ENCODE measurements at places on chromosomes 11 and 22.

- DNase-seq, result no peak
Observed at GRCh38 chr22:28582806-28583205, 96.8 kb downstream of the TTC28 start.

DNA sequence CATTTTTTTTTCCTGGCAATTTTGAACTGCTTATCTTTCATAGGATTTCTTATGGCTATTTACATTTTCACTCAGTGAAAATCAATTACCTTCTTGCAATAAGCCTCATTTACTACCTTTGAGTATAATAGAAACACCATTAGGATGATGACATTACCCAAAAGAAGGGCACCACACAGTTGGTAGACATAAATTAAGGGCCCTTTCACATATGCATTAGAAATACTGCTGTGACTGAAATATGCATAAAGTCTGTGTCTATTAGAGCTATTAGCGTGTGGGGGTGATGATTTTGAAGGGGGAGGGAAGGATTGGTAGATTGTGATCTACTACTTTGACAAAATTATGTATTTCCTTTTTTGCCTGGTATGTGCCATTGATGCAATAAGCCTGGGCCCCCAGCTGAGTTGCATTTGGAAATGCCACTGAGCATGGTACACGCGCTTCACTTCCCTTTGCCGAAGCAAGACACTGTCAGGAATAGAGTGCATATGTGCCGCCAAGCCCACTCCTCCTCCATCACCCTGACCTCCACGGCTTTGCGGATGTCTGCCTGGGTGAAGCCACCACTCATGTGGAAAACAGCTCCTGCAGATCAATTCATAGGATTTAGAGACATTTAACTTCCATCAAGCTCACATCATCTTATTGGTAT, 339.3 kb downstream of the DCDC1 start:
- no peak for DNase-seq

GRCh38 chr11:81192516-81192915, 1541.1 kb downstream of the FAM181B start:
- DNase-seq, result no peak

GRCh38 chr11:128483211-128483788, 104.1 kb downstream of the ETS1 start:
- no peak for DNase-seq

GRCh38 chr22:31829505-31829904, 75.7 kb downstream of the DEPDC5 start:
- DNase-seq, result no peak

GRCh38 chr11:86891036-86891435, 64.2 kb downstream of the FZD4 start:
- peak; percentile 2 for DNase-seq

DNA sequence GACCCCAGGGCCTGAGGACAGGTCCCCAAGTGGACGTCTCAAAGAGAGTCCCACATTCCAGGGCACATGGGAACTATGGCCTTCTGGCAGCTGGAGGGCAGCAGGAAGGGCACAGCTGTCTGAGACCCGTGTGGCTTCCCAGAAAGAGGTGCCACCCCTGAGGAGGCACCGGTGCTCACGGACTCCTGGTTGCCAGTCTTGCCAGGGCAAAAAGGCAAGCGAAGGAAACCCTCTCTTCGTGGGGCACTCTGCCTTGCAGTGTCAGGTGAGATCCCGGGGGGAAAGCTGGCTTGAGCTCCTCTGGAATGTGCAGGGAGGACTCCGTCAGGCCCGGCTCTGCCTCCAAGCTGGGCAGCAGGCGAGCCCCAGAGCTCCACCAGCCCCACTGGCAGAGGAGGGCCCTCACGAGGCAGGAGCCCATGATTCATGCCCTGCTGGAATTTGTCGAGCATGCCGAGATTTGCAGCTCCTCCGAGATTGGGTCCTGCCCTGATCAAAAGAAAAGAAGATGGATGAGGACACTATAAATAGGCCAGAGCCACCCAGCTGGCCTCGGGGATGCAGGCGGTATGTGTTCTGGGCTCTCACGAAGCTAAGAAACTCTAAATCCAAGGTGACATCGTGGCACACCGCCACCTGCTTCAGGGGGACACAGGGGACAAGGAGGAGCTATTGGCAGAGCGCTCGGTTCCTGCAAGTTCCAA, 9.9 kb upstream of the CELSR1 start:
- no peak for DNase-seq

DNA sequence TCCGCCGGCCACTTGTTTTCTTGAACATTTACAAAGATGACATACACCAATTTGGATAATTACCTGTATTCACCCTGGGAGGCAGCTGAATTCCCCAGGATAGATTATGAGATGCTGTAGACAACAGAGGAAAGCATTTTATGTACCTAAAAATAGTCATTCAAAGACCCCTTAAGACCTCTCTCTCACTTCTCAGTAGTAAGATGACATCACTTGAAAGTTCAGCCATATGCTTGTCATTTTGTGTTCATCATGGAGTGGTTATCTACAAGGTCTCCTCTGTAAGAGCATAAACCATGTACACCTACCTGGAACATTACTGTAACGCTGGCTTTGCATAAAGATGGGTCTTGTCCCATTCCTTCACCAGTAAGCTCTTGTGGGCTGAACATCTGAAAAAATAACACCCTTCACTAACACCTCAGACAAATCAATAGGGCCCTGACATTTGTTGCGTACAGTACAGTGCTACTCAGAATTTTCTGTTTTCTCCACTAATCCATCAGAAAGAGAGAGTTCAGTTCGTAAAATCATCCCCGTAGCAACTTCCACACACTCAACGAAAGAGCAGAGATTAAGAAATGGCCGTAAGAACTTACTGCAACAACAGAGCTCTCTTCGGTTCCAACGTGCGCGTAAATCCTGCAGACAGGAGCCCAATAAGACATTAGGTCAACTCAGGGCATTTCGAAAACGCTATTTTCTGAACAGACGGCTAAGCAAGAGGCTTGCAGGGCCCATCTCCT, 15.6 kb upstream of the WDR74 start:
- no peak for DNase-seq

GRCh38 chr11:59643390-59643789, 25.4 kb downstream of the PATL1 start:
- no peak for DNase-seq

GRCh38 chr11:57493507-57494503, 21.7 kb downstream of the SLC43A1 start:
- peak; percentile 39 for DNase-seq

- DNase-seq, result no peak
Observed at GRCh38 chr11:119223856-119224255, 17.7 kb downstream of the CBL start.

GRCh38 chr11:85464283-85464682, 162.9 kb downstream of the DLG2 start:
- DNase-seq, result no peak

DNA sequence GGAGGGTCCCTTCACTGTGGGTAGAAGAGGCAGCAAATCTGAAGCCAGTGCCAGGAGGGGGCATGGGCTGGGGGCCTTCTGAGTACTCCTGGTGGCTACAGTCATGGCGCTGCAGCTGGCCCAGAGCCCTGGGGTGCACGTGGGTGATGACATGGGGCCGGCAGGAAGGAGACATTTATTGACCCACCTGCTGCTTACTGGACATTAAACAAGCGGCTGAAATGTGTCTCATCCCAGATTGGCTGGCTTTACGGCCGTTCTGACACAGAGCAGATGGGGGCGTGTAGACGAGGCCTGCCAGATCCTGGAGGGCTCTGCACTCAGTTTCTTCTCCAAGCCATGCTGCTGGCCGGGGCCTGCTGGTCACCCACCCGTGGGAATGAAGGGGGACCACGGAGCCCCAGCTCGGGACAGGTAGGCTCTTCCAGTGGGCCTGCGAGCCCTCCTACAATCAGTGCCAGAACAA, 906.9 kb downstream of the BRD1 start:
- DNase-seq, result no peak

GRCh38 chr22:32354360-32355351, 3.0 kb upstream of the RFPL3 start:
- DNase-seq, result no peak

DNA sequence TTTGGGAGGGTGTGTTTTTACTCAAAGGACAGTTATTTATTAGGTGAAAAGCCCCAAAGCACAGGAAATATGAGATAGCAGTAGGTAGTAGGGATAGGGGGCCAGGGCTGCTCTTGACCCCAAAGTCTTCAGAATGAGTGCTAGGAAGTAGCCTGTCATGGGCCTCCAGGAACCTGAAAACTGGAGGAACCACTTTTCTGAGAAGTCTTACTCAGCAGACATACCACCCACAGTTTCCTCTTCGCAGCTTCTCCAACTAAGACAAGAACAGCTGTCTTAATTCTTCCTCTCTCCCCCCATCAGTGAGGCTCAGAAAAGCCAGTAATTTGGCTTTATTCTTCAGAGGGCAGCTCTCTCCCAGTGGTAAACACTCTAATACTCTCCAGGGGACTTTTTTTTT, 84.0 kb upstream of the CTSC start:
- DNase-seq, result no peak

DNA sequence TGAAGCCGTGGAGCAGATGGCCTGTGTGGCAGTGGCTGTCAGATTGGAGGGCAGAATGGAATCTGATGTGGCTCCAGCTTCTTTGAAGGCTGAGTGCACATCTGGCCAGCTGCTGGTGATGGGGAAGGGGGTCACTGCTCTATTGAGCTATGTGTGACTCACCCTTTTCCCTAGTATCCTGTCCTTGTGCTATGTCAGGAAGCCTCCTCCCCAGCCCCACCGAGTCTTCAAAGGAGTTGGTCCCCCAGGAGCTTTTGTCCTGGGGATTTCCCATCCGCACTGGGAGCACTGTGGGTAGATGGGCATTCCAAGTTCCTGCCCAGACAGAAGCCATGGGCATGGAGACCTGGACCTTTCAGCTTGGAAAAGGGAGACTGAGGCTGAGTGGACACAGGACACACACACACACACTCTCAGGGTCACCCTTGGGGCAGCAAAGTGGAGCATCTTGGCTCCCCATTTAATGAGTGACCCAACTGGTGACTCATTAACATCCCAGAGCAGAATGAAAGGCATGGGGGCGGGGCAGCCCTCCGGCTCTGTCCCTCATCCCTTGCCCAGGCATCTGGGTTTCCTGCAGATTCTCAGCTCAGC, 3.3 kb downstream of the SERPINH1 start:
- DNase-seq, result no peak

GRCh38 chr11:92128026-92128425, 96.6 kb upstream of the FAT3 start:
- no peak for DNase-seq

- no peak for DNase-seq
Observed at GRCh38 chr22:49620003-49620556, 207.6 kb downstream of the BRD1 start.

DNA sequence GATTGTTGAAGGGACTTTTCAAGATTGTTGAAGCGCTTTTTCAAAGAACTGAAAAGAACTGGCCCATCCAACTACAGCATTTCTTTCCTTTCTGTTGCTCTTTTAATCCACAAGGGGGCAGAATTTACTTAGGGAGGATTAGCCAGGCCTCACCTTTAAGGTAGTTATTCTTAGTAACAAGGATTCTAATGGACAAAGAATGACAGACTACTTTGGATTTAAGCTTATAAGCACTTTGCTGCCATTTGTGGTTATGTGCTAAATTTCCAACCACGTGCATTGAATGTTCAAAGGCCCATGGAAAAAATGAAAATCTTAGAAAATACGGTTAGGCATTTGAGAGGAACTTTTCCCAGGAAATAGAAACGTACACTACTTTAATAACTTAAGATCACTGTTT, 49.5 kb upstream of the HSPA8 start:
- DNase-seq, result peak; percentile 51

DNA sequence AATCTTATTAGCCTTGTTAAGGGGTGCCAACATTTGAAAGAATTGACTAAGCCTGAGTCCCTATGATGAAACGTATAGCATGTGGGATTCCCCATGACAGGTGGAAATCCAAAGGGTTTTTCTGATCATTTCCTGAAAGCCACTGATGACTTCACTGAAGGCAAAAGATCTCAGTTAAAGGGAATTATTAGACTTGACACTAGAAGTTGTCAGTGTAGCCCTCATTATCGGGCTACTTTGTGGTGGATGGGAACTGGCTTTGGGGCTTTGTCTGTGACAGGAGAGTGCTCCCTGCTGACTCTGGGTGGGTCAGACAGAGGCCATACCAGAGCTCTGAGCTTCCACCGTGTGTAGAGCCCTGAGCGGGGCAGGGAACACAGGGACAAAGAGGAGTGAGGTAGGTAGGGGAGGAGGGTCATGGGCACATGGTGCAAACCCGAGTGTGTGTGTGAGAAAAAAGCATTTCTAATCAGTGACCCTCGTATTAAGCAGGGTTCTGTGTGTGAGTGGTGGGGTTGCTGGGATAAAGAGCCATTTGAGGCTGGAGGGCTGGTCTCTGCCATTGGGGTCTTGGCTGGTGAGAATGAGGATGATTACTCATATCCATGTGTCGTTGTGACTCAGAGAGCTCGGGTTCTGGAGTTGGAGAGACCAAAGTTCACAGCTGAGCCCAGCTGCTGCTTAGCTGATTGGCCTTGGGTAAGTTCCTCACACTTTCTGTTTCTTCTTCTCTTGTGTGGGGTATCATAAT, 101.1 kb downstream of the GRIK4 start:
- DNase-seq, result no peak

DNA sequence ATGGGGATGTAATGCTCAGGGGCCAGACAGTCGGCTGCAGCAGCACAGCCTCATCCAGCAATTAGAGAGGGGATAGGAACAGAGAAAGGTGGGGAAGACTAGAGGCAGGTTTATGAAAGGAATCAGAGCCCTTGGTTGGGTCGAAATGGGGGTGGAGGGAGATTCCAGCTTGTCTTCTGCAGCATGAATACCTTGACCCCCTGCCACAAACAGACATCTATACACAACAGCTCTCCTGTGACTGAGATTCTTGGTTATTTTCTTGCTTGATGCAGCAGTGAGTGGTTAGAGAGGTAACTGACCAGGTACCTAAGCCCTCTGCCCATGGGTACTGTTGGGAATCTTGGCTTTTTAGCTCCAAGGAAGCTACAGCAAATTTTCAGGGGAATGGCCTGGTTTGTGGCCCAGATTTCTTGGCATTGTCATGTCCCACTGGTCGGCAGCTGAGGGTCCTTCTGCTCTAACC, at the start of gene TRIM49D1:
Gene TRIM49D1 (minus strand): TSS at position 51 of the 466 bp plus-strand sequence. CDS start 4,535 bp downstream, outside the sequence.
- DNase-seq, result no peak

- DNase-seq, result peak; percentile 10
Observed at GRCh38 chr11:2269601-2270321, 627 bp downstream of the ASCL2 start.

- peak; percentile 65 for DNase-seq
Observed at GRCh38 chr22:41998361-41999261, at the start of gene WBP2NL. Gene WBP2NL, plus strand, starts transcription at chr22:41998788. Its CDS starts 31 bp downstream, at chr22:41998819.

Data from NCI-H774 (cell line).